ENCODE measurements at places on chromosomes 12 and 14. TPM values are rescaled to one million over a fixed set of nuclear protein-coding genes. Genes with fewer than 3 reads are reported as not detected.

Gene IKZF4
- total RNA-seq, result 5.3 TPM

Gene TAS2R42
- not detected for total RNA-seq

Gene FOXA1
- not detected for total RNA-seq

Gene IL26
- total RNA-seq, result 2.5 TPM

Gene OASL
- total RNA-seq, result not detected

Gene FIGNL2
- total RNA-seq, result 0.30 TPM

Gene IGF1
- 0.64 TPM for total RNA-seq

Gene SMIM41
- total RNA-seq, result not detected

Gene DEPDC4
- total RNA-seq, result 1.6 TPM

Gene RHOJ
- 55.1 TPM for total RNA-seq

Gene DLK1
- not detected for total RNA-seq

Gene PLEKHD1
- total RNA-seq, result 0.08 TPM

Gene PRH2
- not detected for total RNA-seq

Gene GPRC5A
- total RNA-seq, result 13.1 TPM

DNA sequence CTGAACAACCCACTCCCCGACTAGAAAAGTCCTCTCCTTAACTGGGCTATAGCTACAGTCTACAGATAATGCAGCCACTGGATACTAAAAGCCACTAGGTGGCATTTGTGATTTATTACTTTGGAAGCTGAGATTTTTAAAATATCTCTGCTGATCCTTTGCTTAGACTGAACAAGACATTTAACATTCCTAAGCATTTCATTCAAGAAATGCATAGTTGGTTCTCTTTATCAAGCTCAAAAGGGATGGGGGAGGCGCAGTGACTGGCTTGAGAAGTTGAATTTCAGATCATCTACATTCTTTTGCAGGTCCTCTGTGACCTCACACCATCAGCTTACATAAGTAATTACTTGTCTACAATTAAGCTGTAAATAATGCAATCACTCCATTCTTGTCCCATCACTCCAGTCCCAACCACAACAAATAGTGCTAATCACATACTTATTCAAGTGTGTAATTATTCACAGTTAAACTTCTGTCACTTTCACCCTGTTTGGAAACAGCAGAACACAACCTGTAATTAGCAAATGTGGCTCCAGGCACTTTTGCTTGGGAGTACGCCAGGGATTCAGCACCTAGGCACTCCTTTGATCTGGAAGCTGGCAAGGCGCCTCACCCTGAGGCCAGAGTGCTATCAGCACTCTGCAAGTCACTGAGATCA is 203.6 kb downstream of the NOVA1 start:
- DNase-seq, result no peak

DNA sequence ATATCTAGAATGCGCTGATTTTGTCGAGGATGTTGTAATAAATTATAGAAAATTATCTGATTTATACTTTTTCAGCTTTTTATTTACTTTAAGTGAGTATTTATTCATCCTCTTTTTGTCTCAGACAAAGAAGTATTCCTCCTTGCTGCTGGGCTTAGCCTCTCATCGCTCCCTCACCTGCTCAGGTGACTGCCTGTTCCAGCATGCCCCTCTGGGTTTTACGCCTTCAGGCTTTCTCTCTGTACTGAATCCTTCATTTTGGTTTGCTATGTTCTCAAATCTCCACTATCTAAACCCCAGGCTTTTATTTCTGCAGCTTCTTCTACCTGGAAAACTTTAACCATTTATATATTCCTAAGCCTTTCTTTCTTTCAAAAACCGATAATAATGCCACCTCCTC is 1650.9 kb upstream of the SEL1L start:
- no peak for DNase-seq

GRCh38 chr14:51341338-51341737 is 101.3 kb downstream of the TMX1 start:
- DNase-seq, result no peak

GRCh38 chr14:29716150-29716549 is 211.5 kb downstream of the PRKD1 start:
- no peak for DNase-seq

GRCh38 chr12:26188127-26188526 is 7.2 kb upstream of the SSPN start:
- DNase-seq, result no peak

DNA sequence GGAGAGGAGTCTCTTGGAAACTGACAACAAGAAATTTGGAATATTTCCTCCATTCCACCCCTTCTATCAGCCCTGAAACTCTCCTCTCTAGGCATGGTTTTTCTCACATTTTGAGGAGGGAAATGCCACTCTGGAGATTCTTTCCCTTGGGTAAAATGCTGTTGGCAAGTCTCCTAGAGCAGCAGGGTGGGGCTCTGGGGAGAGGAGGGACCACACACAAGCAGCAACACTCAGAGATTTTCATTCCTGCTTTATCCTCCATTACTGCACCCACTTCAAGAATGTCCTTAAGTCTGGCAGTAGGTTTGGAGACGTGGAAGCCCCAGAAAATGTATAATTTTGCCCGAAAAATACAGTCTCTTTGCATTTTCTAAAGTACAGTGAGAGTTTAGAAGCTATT is 130.8 kb upstream of the FLRT2 start:
- no peak for DNase-seq

DNA sequence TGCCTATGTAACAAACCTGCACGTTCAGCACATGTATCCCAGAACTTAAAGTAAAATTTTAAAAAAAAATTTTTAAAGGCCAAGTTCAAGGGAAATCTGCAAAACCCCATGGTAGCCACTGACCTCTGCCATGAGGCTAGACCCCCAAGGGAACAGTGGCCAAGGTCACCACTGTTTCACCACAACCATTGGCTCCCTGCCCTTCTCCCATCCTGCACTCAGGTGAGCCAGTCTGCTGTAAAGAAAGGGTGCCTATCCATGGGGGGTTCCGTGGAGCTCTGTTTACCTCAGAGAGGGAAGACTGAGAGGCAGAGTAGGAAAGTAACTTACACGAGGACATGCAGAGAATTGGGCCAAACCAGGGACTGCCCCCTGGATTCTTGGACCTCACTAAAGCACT is 38.6 kb downstream of the VWF start:
- no peak for DNase-seq

- DNase-seq, result no peak
These were observed 699.7 kb upstream of the TBX3 start for GRCh38 chr12:115383668-115384067.

DNA sequence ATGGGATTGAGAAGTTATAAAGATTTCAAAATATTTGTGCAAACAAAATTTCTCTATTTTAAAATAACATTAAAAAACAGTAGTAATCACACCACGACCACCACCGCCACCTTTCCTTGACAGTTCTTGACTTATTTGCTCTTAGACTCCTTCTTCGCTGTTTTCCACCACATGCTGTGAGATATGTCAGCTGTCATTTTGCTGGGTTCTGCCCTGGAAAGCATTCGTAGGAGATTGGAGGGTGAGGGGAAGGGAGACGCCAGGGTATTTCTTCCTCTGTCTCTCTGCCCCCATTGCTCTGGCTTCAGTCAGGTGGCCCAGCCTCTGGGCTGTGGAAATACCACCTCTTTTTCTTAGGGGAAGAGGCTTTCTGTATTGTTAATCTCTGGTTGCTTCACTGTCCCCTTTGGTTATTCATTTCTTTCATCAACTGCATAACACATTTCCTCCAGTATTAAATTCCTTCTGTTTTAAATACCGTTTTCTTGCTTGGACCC is 186.2 kb downstream of the NEDD1 start:
- DNase-seq, result no peak

DNA sequence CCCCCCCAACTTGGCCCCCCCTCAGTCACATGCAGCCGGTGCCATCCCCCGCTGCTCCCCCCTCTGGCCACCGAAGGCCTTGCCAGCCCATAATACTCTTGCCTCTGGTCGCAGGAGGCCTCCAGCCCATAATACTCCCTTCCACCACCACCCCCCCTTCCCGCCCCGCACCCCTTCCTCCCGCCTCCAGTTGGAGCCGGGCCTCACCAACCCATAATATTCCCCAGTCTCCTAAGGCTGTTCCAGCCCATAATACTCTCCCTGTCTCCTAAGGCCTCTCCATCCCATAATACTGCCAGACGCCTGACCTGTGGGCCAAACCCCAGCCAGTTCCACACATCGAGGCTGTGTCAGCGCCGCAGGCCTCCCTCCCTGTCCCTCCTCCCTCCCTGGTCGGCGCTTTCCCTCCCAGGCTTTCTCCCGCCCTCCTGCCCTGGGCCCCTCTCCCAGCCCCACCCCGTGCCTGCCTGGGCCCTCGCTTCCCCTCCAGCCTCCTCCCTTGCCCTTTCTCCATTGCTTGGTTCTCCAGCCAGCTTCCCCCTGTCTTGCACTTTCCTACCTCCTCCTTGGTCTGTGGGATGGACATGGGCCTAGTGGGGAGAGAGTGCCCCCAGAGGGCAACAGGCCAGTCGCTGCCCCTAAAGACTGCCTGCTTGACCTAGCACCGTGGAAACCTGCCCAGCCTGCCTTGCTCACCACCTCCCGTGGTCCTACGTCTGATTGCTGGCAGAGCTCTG is 6.8 kb upstream of the CHD4 start:
- peak; percentile 97 for DNase-seq

- no peak for DNase-seq
These were observed 9.6 kb upstream of the ENDOU start for GRCh38 chr12:47734725-47735480.

GRCh38 chr12:111942557-111942956 is 70.4 kb downstream of the TMEM116 start:
- DNase-seq, result no peak

- DNase-seq, result no peak
These were observed 307.8 kb downstream of the NOVA1 start for GRCh38 chr14:26289891-26290486.

DNA sequence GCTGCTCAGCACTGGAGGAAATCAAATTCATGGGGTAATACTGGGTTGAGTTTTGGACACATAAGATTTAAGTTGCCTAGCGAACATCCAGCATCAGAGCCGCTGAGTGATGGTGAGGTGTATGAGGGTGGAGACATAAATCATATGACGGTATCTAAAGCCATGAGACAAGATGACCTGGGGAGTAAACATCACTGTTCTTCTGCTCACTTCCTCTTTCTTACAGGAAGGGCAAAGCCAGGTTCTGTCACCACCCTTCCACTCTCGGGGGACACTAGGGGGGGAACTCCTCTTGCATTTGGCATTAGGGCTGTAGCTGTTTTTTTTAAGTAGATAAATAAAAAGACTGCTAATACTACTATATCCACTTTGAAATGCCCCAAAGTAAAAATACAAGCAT is 24.0 kb downstream of the PRDM4 start:
- DNase-seq, result no peak

Data from chondrocyte (in vitro differentiated cells).